ENCODE measurements at places on chromosomes 4 and X.

DNA sequence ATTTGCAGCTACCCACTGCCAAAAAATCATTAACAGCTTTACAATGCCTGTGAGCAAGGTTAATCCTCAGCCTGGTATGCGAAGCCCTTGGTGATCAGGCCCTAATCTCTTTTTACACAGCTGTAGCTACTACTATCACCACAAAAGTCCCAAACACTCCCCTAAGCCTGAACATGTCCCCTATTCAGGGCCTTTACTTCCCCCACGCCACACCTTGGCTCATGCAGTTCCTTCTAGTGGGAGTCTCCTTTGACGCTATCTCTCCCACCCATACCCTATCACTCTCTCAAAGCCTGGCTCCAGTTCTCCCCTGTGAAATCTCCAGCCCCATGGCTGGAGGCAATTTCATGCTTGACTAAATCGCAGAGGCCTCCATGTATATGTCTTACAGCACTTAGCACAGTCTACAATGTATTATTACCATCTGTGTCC lies 90.6 kb upstream of the CBR4 start:
- DNase-seq, result no peak

- no peak for DNase-seq
Measured at GRCh38 chr4:6834867-6835266, 52.3 kb downstream of the KIAA0232 start.

GRCh38 chr4:12304905-12305304 lies 876.2 kb upstream of the HS3ST1 start:
- no peak for DNase-seq

DNA sequence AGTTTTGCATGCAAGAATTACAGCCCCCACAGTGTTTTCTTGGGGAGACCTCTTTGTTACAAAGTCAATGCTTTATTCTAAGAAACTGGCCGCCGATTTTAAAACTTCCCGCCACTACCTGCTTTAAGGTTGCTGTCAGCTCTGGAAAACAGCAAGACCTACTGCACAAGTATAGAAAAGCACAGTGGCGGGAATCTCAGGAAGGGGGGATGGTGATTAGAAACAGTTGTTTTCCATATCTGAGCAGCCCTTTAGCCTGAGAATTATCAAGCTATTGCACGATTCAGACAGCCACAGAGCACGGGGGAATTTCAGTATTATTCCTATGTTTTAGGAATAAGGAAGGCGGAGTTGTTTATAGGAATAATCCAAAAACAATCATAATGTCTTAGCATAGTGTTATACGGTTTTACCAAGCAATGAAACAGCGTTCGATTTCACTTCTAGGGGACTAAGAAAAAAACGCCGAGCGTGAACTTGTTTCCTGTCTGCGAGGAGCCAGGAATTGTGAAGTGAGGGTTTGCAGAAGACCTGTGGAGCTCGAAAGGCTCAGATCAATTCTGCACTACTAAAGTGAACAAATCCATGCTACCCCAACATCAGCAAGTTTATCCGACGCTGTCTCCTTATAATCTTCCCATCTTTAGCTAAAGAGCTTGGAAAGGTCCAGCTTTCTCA lies 81.3 kb downstream of the HMGN5 start:
- no peak for DNase-seq

DNA sequence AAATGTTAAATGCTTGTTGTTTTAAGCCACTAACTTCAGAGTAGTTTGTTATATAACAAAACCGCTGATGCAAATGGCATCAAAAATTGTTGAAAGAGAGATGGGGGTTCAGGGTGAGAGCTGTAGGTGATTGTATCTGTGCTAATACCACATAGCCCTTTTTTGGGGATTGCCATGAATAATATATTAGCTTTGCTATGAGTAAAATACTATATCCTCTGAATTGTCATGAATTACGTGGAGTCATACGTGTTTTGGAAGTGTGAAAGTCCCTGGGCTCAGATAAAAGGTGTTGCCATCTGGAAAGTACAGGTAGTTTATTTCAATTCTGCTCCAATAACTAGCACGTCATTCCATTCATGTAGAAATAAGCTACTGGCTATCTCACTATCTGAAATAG lies 30.6 kb downstream of the DYNLT3 start:
- no peak for DNase-seq

GRCh38 chr4:56156141-56156540 lies 207.4 kb downstream of the CEP135 start:
- DNase-seq, result no peak

GRCh38 chrX:19725641-19726040 lies 161.8 kb downstream of the SH3KBP1 start:
- DNase-seq, result no peak

DNA sequence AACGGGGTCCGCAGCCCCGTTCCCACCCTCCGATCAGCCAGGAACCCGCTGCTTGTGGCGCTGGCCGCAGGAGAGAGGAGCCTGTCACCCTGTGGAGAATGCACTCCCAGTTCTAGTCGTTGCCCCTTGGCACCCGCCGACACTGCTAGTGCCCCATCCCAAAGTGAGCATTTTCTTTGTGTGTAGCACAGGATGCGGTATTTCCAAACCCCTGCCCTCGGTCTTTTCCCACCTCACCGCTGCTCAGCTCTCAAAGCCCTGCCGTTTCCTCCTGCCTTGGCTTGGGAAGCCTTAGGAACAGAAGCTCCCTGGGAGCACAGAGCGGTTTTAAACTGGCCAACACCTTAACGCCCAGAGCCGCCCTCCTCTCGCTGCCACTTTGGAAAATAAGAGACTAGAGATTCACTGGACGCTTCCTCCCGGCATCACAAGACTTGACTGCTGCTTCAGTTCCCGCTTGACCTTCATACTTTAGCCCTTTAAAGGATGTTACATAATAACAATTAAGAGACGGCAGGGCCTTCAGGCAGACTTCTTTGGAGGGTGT lies 772 bp downstream of the CYP4V2 start:
- no peak for DNase-seq

- DNase-seq, result no peak
Measured at GRCh38 chrX:39477762-39478120, 620.0 kb downstream of the BCOR start.

GRCh38 chrX:130694983-130695382 lies 208.0 kb downstream of the ENOX2 start:
- no peak for DNase-seq

DNA sequence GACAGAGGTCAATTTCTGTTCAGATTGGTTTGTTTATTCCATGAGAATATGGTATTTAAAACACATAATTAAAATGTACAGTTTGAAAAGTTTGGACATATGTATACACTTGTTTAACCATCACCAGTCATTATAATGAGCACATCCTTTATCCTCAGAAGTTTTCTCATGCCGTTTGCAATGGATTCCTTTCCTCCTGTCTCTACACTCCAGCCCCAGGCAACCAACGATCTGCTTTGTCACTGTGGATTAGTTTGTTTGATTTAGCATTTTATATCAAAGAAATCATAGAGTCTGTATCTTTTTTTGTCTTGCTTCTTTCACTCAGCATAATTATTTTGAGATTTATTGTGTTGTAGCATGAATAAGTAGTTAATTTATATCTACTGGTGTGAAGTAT lies 243.0 kb upstream of the TRAM1L1 start:
- no peak for DNase-seq

GRCh38 chr4:144411700-144412099 lies 234.3 kb upstream of the HHIP start:
- no peak for DNase-seq

DNA sequence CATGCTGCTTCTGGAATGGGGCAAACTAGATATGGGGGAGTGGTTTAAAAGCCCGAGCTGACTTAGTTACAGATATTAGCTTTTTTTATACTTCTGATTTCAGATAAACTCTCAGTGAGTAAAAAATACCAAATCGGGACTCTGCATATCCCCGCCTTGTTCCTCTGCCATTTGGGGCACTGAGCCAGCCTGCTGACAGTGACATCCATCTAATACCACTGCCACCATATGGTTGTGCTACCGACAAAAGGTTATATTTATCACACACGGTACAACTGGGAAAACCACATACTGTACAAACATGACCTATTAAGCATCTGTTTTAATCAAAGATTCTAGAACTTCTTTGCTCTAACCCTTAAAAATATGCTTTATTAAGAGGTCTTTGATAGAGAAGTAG lies 78.7 kb downstream of the GALNT7 start:
- DNase-seq, result no peak

GRCh38 chr4:145938618-145939440 lies at the start of gene ZNF827:
Gene ZNF827, minus strand, starts transcription at chr4:145938823. Its CDS starts 416 bp downstream, at chr4:145938407.
- DNase-seq, result peak; percentile 49

DNA sequence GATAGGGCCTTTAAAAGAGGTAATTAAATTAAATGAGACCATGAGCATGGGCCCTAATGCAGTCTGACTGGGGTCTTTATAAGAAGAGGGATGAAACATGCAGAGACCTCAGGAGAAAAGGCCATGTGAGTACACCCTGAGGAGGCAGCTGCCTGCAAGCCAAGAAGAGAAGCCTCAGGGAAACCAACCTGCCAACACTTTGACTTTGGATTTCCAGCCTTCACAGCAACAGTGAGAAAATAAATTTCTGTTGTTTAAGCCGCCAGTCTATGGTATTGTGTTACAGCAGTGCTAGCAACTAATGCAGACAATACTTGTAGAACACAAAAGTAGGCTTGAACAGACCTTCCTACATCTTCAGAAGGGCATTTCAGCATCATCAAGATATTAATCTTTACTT lies 52.3 kb downstream of the SMAD1 start:
- no peak for DNase-seq

- DNase-seq, result no peak
Measured at GRCh38 chr4:87327136-87327535, 4.5 kb upstream of the HSD17B13 start.

- no peak for DNase-seq
Measured at GRCh38 chr4:8305851-8306471, 36.4 kb downstream of the HTRA3 start.

DNA sequence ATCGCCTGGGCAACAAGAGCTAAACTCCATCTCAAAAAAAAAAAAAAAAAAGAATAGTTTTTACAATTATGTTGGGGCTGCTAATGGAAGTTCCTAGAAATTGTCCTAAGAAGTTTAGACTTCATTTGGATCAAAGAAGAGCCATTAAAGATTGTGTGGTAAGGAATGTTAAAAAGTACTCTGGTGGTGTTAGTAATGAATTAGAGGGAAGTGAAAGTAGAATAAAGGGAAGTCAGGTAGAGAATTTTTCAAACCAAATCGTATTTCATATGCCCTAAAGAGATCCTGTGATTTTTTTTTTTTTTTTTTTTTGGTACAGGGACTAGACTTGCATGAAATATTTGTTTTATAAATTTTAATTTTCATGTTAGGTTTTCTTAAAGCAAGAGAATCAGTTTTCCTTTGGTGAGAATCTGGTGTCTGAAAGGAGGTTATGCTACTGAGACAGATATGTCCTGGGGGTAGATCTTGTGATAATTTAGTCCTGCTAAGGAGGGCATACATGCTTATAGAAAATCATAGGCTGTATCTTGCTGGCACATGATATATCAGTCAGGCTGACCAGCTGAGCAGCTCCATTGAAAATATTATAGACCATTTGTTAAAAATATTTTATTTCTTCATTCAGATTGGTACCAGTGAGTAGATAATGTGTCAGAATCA lies 10.7 kb downstream of the SEC24B start:
- DNase-seq, result no peak
